Esophagus mucosa (tissue), 1 donor: ENCODE measurements at places on chromosomes 16 and 17.

DNA sequence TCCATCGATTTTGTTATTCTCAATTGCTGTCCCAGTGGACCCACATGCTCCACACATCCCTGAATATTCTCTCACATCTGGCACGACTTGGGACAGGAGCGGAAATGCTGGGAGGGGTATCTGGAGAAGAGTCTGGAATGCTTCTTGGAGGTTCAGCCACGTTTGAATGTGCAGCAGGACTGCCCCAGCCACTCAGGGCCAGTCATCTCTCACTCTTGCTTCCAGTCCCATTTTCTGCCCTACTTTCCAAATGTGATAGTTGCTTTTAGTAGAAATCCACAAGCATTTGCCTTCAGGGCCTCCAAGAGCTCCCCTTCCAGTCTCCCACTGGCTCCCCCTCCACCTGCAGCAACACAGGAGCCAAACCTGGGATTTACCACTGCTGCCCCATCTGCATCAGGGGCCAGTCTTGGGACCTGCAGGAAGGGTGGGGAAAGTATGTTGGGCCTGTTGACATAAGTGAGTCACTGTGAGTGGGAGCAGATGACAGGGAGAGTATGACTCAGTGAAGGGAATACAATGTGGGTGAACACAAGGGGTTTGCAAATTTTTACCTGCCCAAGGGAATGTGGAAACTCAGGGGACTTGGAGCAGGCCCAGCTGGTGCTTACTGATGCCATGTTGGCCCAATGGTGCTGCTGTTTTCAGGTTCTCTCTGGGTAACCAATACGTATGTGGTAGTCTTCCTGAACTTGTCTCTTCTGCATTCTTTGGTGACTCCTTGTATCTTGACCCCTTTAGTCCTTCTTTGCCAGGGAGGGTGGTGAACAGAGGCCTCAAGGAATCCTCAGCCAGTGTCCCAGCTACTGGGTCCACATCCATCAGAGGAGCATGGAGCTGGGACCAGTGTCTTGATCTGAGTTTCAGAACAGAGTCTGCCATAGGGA is 78.8 kb upstream of the CRHR1 start:
- peak; percentile 81 for ATAC-seq

DNA sequence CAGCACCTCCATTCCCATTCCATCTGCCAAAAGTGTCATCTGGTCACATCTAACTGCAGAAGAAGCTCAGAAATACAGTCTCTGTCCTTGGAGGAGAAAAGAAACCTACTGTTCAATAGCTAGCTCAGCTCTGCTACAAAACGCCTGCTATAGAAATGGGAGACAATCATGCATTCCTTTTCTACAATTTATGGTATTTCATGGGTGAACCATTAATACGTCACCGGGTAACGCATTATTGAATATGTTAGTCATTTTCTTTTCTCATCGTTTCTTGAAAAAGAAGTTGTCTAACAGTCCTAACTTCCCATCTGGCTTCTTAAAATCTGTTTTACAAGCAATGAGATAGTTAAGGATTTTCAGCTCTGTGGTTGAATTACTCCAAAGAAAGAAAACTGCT is 496.7 kb upstream of the RBFOX1 start:
- no peak for ATAC-seq

- ATAC-seq: no peak
Observed at GRCh38 chr17:77963441-77963840, 4.9 kb downstream of the TNRC6C start.

DNA sequence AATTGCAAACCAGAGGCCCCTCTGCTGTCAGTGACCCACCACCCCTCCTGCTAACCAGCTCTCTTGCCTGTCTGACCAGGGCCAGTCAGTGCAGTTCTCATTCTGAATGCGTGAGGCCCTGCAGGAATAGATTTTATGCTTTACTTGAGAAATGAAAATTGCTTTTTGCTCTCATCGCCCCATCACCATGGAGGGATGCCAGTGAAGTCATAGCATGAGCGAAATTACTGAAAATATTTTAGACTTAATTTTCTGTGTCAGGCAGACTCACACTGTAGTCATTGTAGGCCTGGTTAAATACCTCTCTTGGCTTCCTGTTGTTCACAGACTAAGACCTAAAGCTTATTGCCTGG is 490.5 kb upstream of the CDH5 start:
- no peak for ATAC-seq

DNA sequence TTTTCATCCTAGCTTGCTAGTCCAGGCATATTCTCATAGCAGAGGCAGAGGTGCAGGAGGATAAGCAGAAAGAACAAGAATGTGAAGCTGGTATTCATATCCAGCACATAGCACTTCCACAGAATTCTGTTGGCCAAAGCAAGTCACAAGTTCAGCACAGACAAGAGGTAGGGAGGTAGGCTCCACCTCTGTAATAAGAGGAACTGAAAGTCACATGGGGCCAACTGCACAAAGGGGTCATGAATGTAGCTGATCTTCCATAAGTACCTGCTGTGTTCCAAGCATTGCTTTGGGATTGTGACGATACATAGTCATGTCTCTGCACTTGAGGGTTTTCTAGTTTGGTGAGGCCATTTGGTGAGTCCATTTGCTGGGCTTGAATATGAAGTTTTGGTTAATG is 110.8 kb upstream of the MPHOSPH6 start:
- ATAC-seq: no peak

GRCh38 chr16:83490073-83490472 is 317.7 kb upstream of the HSBP1 start:
- no peak for ATAC-seq

DNA sequence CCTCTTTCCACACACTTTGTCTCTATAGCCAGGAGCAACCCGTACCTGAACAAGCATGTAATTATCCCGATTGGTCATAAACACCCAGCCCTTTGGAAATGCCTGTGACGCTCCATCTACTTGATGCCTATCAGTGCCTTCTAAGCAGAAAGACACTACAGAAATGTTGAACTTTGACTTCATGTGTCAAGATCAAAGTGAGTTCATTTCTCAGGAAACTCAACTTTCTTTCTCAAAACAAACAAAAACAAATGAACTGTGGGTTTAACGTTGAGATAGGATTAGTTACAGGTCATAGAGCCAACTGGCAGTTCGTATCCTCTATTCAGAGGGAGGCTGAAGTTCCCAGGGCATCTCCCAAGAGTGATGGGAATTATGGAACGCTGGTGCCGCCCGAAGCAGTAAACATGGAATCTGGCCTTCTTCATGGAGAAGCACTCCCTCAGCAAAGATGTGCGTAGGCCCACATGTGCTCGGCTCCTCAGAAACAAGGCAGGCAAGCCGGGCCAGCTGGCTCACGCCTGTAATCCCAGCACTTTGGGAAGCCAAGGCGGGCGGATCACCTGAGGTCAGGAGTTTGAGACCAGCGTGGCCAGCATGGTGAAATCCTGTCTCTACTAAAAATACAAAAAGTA is 9.5 kb downstream of the SLC6A4 start:
- ATAC-seq: peak; percentile 39
